ENCODE measurements at places on chromosomes 6 and 20.

GRCh38 chr6:15247500-15248450, 1.9 kb downstream of the JARID2 start:
- DNase-seq: peak; percentile 30

GRCh38 chr6:99184696-99185095, 164.8 kb downstream of the FAXC start:
- no peak for DNase-seq

DNA sequence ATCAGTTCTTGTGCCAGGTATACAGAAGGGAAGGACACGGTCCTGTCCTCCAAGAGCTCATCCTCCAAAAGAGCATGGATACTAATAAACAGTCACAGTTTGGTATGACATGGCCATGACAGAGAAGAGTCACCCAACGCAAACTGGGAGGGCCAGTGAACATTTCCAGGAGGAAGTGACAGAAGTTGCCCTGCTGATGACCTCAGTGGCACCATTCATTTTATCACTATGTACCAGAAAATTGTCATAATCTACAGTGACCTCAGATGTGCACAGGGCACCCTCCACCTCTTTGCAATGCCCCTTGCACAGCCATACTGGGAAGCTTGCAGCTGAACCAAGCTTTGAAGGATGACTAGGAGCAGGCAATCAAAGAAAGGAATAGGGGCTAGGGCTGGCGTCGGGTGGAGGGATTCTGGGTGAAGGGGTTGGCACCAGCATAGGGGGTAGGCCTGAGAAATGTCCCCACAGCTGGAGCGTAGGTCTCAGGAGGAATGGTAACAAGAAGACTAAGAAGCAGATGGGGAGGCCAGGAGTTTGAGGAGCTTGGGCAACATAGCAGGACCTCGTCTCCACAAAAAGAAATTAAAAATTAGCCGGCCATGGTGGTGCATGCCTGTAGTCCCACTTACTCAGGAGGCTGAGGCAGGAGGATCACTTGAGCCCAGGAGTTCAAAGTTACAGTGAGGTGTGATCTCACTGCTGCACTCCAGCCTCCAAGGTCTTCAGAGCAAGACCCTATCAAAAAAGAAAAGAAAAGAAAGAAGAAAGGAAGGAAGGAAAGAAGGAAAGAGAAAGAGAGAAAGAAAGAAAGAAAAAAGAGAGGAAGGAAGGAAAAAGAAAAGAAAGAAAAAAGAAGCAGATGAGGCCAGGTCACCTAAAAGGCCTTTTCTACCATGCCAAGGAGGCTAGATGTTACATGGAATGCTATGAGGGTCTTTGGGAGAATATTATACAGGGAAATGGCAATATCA, 65.3 kb upstream of the SNX9 start:
- no peak for DNase-seq

DNA sequence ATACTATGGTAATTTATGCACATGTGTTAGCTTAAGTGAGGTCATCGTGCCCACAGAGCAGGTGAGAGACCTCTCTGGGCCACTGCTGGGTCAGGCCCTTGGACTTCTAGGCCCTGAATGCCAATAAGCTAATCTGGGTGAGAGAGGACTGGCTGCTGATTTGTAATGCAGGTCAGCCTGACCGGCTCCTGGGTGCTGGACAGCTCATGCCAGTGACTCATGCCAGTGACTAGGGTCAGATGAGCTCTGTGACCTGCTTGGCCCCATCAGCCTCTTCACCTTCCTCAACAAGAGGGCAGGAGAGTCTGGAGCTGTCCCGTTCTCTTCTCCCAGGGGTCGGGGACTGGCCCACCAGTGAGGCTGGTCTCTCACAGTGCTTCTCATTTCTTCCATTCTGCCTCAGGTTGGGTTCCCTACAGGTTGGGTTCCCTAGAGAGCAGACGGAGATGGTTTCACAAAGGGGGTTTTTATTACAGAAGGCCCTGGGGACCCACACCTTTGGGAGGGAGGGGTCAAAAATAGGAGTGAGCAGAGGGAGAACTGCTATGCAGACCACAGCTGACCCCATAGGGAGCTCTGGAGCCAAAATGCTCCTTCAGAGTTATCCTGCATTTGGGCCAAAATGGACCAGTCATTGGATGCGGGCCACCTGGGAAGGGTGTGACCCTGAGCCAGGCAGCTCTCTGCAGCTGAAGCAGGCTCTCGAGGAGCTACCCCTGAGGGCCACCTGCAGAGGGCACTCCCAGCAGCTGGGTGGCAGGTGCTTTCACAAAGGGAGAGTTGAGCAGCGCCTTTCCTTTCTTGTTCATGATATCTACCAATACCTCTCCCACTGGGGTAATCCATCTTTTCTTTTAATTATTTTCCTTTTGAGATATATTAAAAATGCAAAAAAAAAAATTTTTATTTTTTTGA, 2.2 kb upstream of the OXT start:
- no peak for DNase-seq

- peak; percentile 23 for DNase-seq
Observed at GRCh38 chr6:32118782-32119628, 9.0 kb downstream of the ATF6B start.

DNA sequence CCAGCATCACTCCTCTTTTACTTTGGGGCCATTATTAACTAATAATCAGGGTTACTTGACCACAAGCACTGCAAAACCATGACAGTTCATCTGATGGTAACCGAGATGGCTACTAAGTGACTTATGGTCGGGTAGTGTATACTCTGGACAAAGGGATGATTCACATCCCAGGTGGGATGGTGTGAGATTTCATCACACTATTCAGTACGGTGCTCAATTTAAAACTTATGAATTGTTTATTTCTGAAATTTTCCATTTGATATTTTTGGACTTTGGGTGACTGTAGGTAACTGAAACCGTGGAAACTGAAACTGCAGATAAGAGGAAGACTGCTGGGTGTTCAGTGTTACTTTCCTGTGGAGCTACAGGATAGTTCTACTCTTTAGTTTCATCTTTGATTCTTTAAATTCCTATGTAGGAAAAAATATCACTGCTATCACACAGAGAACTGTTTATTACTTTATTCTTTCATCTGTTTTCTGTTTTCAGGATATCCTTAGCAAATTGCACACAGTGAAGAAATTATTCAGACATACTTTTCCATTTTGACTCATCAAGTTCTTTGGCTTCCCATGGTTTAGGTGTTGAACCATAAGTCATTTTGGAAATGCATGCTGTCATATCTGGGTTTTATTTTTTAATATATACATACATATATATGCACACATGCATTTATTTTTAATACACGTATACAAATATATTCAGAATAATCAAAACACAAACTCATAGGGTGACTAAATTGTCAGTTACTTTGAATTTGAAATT, 59.1 kb upstream of the C20orf144 start:
- no peak for DNase-seq

GRCh38 chr20:63885264-63886053, 9.5 kb upstream of the DNAJC5 start:
- no peak for DNase-seq

DNA sequence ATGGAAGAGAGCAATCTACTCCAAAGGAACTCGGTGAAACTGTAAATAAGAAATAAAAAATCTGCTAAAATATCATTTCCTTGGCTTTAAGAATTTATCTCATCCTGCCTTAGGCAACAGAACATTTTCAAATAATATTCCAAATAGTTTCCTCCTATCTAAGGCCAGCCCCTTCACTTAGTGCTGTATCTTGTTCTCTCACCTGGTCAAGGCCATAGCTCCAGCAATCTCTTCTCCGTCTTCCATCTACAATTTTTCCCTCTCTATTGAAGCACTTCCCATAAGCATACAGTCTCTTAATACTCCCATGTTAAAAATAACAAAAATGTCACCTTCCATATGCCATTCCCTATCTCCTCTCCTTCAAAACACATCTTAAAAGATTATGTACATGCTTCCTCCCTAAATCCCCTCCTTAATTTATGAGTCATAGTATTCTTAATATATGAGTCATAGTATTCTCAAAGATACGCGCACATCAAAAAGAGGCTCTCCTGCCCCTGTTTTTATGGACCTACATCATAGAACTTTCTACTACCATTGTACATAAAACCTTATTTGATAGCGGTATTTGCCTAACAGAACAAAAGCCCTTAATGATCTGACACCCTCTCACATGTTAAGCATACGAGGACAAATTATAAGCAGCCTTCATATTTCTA, 146.9 kb downstream of the PDE10A start:
- no peak for DNase-seq

DNA sequence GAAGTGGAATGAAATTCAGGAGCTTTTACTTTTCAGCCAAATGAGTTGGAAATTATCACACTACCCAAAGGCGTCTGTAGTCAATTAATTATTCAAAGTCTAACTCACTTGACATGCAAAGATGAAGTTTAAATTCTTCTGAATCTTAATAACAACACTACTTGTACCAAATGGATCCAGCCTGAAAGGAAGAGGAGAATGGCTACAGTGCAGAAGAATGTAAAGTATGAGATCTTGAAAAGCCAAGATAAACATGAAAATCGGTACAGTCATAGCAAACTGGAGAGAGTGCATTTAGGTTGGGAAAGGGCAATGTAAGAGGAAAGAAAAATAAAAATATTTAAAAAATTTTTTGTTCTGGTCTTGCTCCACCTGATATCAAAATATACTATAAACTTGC, 195.5 kb downstream of the SIM1 start:
- DNase-seq: no peak

GRCh38 chr6:9484091-9484490, 930.8 kb downstream of the TFAP2A start:
- DNase-seq: no peak

DNA sequence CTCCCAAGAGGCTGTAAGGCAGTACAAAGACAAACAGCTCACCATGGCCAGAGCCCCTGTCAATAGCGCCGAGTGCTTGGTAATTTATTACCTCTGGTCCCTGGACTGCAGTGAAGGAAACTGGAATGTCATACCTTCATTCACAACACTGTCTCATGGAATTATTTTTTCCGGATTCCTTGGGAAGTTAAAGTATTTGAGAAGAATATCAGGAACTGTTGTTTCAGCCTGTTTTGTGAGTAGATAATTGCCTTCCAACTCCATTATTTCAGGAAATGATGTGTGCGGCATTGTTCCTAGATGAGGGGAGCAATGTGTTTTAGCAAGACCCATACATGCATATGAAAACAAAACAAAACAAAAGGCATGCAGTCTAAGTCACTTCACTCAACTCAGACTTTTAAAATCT, 64.0 kb downstream of the BLOC1S5 start:
- no peak for DNase-seq

GRCh38 chr6:45009576-45009975, 318.6 kb upstream of the RUNX2 start:
- no peak for DNase-seq

All from stimulated activated CD8-positive, alpha-beta memory T cell treated with anti-CD3 and anti-CD28 coated beads, Interleukin-7, amount 100 ng/mL, for 1 hour (primary cell).